ENCODE measurements at places on chromosomes 12 and 14.

- no peak for DNase-seq
Observed at GRCh38 chr14:54106661-54107377, 150.2 kb upstream of the BMP4 start.

- no peak for DNase-seq
Observed at GRCh38 chr12:32603858-32604257, 75.2 kb upstream of the DNM1L start.

- peak; percentile 82 for DNase-seq
Observed at GRCh38 chr14:67943947-67944346, 124.4 kb downstream of the RAD51B start.

- DNase-seq: no peak
Observed at GRCh38 chr12:2395354-2395977, 342.7 kb downstream of the CACNA1C start.

GRCh38 chr12:75135026-75135425, 74.6 kb downstream of the KCNC2 start:
- peak; percentile 10 for DNase-seq

Measured in NCI-H1105 treated with DMSO at 0.1 percent for 48 hours (cell line).